ENCODE measurements at places on chromosomes 3 and 15.
A peak's percentile ranks its signal among the peaks of the same experiment; 100 is the strongest.

- no peak for DNase-seq
Measured at GRCh38 chr3:115381573-115381912, 234.5 kb upstream of the ZBTB20 start.

DNA sequence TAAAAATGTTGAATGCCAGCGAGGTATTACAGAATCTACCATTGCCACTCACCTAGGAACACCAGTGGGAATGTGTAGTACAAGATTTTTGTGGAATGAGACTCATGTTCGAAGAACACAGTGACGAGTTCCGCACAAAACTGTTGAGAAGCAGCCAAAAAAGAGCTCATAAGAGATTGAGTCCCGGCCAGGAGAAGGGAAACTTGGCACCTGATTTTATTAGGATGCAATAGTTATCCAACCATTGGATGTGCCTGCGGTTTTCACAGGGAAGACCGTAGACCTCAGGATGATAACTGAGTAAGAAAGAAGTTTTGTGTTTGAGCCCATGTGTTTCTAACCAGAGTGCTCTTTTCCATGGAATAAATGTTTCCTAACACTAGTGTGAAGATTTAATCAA, 88.9 kb downstream of the PTPRG start:
- no peak for DNase-seq

- no peak for DNase-seq
Measured at GRCh38 chr15:39661776-39662175, 80.9 kb downstream of the THBS1 start.

DNA sequence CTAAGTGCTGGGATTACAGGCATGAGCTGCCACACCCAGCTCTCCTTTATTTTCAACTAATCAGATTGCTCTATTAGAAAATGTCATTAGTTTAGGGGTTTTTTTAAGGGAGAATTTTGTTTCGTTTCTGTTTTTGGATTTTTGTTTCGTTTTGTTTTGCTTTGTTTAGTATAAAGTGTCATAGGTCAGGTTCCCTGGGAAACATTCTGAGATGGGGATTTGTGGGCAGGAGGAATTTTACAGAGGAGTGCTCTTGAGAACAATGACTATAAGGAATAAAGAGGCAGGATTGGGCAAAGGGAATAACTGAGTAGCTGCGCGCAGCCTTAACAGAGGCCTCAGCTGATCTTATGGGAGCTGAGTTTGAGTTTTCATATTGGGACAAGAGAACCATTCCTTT, 86.8 kb upstream of the NR2F2 start:
- DNase-seq, result peak; percentile 16

GRCh38 chr15:79025201-79025600, 65.4 kb downstream of the RASGRF1 start:
- DNase-seq, result no peak
